ENCODE measurements at places on chromosomes 6 and 20.

DNA sequence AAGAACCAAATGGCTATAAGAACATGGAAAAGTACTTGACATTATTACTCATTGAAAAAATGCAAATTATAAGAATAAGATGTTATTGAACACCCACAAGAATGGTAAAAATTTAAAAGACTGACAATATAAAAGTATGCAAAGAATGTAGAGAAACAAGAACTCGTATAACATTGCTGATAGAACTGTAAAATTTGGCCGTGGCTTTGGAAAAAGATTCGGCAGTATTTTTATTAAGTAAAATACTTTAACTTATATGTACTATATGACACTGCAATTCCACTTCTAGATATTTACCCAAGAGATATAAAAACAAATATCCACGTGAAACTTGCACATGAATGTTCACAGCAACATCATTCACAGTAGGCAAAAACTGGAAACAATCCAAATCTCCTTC is 239.2 kb downstream of the TPBG start:
- DNase-seq = no peak

- DNase-seq = no peak
Measured at GRCh38 chr6:148971031-148971927, 224.4 kb downstream of the UST start.

DNA sequence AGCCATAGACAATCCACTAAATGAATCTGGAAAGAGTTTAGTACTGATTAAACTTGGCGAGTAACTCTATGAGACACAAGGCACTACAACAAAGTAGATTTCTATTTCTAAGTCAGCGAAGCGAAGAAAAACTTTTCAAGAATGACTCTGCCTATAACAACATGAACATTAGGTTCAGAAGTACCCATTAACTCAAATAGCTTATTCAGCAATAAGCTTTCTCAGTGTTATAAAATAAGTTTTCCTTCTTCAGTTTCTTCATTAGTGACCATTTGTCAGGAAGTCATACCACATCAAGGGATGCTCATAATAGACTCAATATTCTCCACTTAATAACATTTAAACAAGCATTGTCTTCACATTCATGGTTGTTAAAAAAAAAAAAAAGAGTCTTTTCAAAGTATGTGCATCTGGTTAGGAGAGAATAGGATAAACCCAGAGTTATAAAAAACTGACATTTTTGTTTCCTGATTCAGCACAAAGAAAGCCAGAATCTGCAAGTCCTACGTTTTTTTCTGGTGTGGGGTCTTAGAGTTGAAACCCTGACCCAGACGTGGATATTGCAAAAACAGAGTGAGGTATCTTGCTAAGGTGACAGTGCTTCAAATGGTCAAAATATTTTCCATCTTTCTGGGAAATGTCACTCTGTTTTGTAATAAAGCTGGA is 148.2 kb upstream of the PREP start:
- no peak for DNase-seq

- DNase-seq = no peak
Measured at GRCh38 chr6:6199678-6200077, 120.8 kb downstream of the F13A1 start.

DNA sequence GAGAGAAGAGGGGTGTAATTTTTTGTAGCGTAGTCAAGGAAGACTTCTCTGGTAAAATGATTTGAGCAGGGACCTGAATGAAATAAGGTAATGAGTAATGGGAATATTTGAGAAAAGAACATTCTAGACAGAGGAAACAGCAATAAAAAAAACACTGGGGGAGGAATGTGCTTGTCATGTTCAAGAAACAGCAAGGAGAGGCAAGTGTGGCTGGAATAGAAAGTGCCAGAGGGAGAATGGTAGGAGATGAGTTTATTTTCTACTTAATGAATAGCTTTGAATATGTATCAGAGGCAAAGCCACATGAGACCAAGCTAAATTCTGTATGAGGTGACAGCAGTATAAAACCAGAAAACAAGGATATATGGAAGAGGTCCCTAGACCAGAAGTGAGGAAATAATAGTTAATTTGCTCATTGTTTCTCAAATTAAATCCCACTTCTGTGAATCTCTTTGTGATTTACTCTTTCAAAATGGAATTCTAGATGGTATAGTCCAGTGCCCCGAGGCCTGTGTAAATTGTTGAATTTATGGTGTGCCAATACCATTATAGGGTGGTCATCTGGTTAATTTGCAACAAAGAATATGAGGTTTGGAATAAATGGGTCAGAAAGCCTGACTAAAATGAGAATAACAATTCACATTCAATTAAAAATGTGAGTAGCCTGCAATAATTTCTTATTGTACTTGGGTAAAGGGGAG is 170.2 kb downstream of the CDKAL1 start:
- DNase-seq = no peak

GRCh38 chr6:95091823-95092436 is 485.4 kb upstream of the MANEA start:
- DNase-seq = no peak

DNA sequence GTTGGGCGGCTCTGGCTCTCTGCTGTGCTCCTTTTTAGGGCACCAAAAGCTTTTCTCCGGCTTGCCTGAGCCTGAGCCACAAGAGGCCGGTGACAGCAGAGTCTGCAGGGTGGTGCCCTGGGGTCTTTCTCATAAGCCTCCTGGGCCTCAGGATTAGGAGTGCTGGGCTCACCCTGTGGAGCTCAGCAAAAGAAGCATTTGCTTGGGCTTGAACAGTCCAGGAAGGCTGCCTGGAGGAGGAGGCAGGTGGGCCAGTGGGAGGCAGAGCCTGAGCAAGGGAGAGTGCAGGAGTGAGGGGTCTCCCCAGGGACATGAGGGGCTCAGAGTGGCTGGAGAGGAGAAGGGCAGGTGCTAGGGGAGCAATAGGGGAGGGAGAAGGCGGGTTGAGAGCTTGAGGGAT is 32.9 kb upstream of the MRGBP start:
- DNase-seq = no peak

- DNase-seq = no peak
Measured at GRCh38 chr6:169194737-169195136, 58.9 kb downstream of the THBS2 start.

- no peak for DNase-seq
Measured at GRCh38 chr6:155141002-155141401, 122.8 kb upstream of the CLDN20 start.

DNA sequence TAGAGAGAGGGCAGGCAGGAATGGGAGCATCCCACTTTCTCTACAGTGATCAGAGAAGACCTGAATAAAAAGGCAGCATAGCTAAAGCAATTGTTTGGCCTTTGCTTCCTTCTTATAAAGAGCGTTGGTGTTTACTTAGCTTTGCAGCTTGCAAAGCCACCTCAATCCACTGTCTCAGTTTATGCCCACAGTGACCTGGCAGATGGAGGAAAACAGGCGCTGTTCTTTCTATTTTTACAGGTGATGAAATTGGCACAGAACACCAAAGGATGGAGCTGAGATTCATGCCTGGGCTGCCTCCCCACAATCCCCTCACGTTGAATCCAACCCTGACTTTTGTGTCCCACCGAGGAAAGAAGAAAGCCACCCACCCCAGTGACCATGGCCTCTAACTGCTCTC is 130.5 kb downstream of the TTLL2 start:
- no peak for DNase-seq

DNA sequence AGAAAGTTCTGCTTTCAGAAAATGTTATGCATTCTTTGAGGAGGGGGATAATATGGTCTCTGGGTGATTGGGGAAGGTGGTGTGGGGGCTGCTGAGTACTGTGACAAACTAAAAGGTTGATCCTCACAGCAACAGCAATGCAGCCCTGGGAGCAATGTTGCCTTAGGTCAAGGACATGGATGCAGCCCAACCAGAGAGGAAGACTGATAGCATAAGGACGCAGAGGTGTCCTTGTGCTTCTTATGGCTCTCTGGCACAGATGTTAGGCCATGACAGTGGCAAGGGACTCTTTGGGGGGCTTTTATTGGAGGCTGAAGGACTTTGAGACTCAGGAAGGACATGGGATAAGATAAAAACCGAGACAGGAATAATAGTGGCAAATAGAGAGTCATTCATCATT is 186.2 kb upstream of the PHACTR1 start:
- DNase-seq = no peak

GRCh38 chr6:141242957-141243356 is 889.8 kb upstream of the GJE1 start:
- DNase-seq = no peak
